Umbilical cord (tissue), 2 donors: ENCODE measurements at places on chromosomes 7 and 10.

DNA sequence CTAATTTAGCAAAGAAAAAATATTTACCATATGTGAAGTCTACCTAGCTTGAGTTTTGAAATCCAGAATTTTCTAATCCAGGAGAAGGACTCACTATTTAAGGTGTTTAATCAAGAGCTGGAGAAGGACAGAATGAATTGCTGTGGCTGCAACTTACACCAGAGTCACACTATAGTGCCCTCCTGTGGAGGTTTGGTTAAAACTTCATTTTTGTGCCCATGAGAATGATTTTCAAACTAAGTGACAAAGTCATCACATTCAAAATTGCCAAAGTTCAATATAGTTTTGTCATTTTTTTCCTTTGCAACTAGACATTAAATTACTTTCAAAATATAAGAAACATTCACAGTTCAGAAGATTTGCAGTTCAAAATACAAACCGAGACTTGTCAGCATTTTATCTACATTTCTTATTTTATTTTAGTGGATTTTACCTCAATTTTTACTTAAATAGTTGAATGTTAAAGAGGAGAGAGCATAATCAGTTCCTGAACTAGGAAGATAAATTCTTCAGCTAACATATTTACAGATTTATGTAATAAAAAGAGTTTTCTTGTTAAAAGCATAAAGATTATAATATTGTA is 70.7 kb downstream of the CABCOCO1 start:
- peak; percentile 71 for DNase-seq

DNA sequence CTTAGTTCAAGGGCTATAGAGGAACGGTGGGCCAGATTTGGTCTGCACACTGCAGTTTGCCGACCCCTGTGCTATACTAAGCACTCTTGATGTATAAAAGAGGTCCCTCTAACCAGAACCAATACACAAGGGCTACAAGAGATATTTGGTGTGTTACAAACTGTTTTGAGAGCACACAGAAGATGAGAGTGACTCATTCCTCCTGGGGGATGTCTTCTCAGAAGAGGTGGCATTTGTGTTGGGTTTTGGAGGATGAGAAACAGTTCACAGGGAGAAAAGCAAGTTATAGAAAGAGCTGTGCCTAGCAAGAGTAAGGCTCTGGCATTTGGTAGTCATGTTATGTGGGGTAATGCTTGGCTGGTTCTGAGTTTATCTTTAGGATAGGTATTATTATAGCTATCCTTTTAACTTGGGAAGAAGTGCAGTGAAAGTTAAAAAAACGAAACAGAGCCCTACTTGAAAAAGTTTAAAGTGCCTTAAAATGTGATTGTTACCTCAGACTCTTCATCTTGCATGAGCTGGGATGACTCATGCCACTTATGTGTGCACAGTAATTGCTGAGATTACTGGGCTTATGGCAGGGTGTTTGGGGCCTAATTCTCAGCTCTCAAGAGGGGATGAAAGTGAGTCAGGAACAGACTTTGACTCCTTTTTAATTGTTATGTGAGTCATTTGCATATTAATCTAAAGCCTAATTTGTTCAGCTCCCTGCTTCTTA is 160.4 kb downstream of the KIF20B start:
- DNase-seq, result peak; percentile 42

GRCh38 chr10:72730479-72730878 is 38.5 kb downstream of the MCU start:
- peak; percentile 65 for DNase-seq

GRCh38 chr10:125281091-125281490 is 120.7 kb upstream of the CTBP2 start:
- DNase-seq, result no peak

DNA sequence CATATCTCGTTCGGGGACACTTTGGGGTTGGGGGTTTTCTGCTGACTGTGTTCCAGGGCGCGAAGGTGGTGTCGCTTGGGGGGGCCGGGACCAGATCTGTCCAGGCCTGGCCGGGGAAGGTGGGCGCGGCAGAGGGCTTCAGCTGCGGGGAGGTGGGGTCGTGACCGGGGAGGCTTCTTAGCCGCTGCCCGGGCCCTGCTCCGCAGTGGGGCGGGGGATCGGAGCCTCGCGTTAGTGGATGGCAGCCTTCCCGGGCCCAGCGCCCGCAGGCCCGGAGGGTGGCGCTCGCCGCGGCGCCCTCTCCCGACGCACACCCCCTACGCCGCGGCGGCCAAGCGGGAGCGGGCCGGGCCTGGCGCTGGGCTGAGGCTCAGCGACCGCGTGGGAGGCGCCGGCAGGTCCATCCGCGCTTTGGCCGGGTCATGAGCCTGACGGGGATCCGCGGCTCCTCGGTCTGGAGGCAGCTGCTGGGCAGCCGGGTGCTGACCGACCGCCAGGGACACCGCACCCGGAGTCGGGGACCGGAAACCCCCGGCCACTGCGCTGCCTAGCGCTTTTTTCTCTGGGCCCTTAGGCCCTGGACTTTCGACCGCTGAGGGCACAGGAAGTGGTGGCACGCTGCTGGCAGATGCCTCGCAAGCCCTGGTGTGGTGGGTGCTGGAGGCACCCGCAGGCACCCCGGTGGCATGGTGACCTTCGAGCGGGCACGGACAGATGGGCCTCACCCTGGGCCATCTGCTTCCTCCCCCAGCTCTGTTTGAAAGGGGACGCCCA is 1.2 kb downstream of the AGAP3 start:
- peak; percentile 51 for DNase-seq

DNA sequence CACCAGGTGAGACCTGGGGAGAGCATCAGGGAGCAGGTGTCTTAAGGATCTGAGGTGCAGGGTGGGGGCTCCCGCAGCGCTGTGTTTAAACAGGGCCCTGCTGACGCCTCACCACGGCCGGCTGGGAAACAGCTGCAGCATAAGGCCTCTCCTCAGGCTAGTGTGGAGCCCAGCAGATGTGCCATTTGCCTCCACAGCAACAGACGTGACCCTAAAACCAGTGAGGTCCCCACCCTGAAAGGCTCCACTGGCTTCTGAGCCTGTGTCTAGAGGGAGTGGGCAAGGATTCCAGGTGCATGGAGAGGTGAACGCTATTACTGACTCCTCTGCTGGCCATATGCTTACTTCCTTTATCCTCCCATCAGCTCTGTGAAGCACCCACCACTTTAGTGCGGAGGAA is 47.8 kb downstream of the SYPL1 start:
- DNase-seq, result no peak

- no peak for DNase-seq
Observed at GRCh38 chr10:103690281-103690680, 165.1 kb downstream of the SH3PXD2A start.

DNA sequence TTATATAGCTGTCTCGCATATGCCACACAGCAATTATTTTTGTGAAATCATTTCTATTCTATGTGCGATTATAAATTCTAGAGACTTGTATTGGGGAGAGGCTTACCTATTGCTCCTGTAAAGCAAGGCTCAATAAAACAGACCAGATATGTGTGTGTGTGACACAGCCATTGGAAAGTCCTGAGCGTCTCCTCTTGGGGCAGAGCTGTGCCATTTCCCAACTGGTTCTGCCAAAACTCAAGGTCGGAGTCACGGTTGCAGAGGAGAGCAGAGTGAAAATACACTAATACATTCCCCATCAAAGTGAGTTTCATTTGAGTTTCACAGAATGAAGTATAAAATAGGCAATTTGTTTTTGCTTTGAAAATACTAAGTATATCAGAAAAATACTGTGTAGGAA is 567.4 kb upstream of the FZD8 start:
- DNase-seq, result no peak
